Nephron progenitor cell (in vitro differentiated cells): ENCODE measurements at places on chromosomes 11 and 22.
A peak's percentile ranks its signal among the peaks of the same experiment; 100 is the strongest.

DNA sequence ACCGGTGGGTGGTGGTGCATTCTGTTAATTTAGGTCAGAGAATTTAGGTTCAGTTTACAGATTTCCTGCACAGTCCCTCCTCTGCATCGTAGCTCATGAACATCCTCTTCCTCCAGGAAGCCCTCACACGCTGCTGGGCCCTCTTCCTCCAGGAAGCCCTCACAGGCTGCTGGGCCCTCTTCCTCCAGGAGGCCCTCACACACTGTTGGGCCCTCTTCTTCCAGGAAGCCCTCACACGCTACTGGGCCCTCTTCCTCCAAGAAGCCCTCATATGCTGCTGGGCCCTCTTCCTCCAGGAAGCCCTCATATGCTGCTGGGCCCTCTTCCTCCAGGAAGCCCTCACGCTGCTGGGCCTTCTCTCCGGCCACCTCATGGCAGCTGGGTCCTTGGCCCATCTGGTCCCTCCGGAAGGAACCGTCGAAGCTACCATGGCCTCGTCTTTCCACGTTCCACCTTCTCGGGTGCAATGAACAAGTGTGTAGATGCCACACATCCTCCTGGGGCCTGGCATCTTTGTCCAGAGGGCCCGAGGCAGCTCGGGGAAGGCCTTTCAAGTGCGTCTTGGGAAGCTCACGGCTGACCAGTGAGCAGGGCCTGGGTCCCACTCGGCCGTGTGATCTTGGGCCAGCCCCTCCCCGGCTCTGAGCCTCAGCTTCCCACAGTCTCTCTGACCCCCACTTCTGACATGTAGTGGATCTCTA lies 58.9 kb upstream of the PPARA start:
- H3K36me3 ChIP-seq = no peaks in the 10 kb centered on the region
- H3K4me1 ChIP-seq = peaks cover 29% of the 10 kb centered on the region
- no peaks in the 10 kb centered on the region for H3K27me3 ChIP-seq
- no peak for DNase-seq

GRCh38 chr11:91136631-91137030 lies 913.8 kb upstream of the CHORDC1 start:
- H3K4me1 ChIP-seq = no peaks in the 10 kb centered on the region
- H3K4me3 ChIP-seq = no peak overlapping the region
- H3K27ac ChIP-seq = no peak overlapping the region
- H3K27me3 ChIP-seq = no peaks in the 10 kb centered on the region
- H3K36me3 ChIP-seq = no peaks in the 10 kb centered on the region

DNA sequence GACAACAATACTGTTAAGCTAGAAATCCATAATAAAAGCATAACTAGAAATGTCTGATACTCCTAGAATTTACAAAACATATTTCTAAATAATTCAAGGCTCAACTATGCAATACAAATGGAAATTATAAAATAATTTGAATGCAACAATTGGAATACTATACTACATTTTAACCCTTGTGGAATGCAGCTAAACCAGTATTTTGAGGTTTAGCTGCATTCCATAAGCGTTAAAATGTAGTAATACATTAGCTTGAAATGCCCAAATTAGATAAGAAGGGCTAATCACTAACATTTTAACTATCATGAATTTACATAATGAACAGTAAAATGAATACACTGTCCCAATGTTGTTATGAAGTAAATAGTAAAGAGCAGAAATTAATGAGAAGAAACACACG lies 617.2 kb upstream of the CHORDC1 start:
- no peak overlapping the region for H3K4me3 ChIP-seq
- no peaks in the 10 kb centered on the region for H3K36me3 ChIP-seq
- peaks cover 3% of the 10 kb centered on the region for H3K27me3 ChIP-seq
- no peak for DNase-seq

DNA sequence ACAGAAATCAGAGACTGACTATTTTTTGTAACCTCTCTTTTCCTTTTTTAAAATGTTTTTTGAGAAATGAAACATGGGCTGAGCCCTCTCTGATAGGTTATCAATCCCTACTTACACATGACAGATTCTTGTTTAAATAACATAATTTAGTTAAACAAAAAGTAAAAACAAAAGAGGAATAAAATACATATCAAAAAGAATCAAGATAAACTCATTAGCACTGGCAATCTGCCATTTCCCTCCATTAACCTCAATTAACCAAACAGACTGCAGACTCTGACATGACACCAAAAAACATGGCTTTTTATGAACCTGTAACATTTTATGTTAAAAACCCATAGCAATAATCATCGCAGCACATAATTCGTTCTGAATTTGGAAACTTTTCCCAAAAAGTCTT lies 284.4 kb upstream of the MTNR1B start:
- peaks cover 4% of the 10 kb centered on the region for H3K27me3 ChIP-seq
- no peak overlapping the region for H3K4me3 ChIP-seq
- H3K4me1 ChIP-seq = peaks cover 14% of the 10 kb centered on the region
- H3K27ac ChIP-seq = no peak overlapping the region

DNA sequence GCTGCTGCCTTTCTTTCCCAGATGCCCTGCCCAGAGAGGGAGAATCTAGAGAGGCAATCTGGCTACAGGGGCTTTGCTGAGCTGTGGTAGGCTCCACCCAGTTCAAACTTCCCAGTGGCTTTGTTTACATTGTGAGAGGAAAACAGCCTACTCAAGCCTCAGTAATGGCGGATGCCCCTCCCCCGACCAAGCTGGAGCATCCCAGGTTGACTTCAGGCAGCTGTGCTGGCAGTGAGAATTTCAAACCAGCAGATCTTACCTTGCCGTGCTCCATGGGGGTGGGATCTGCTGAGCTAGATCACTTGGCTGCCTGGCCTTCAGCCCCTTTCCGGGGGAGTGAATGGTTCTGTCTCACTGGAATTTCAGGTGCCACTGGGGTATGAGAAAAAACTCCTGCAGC lies 12.2 kb downstream of the BDNF start:
- H3K4me3 ChIP-seq = no peak overlapping the region
- peaks cover 10% of the 10 kb centered on the region for H3K4me1 ChIP-seq
- no peak overlapping the region for H3K27ac ChIP-seq
- no peaks in the 10 kb centered on the region for H3K27me3 ChIP-seq

GRCh38 chr22:36977401-36977861 lies 41.8 kb downstream of the TST start:
- no peaks in the 10 kb centered on the region for H3K36me3 ChIP-seq
- no peak overlapping the region for H3K27ac ChIP-seq
- H3K4me1 ChIP-seq = peaks cover 29% of the 10 kb centered on the region
- H3K27me3 ChIP-seq = peaks cover 39% of the 10 kb centered on the region
- peak overlapping the region; percentile 82 for H3K4me3 ChIP-seq

DNA sequence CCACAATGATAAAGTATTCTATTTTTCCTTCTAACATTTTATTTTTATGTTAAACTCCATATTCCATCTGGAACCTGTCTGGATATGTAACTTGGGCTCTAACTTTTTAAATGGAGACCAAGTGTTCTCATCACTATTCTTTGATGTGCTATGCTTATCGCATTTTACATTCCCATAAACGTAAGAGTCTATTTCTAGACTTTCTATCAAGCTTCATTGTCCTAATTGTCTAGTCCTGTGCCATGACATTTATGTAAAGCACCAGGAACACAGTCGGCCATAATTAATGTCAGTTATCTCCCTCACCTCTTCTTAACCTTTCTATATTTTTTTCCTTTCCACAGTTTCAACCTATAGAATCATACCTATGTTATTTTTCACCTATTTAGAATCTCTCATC lies 113.9 kb upstream of the TEAD1 start:
- H3K27me3 ChIP-seq = peaks cover 4% of the 10 kb centered on the region
- H3K4me3 ChIP-seq = no peak overlapping the region
- H3K4me1 ChIP-seq = peaks cover 9% of the 10 kb centered on the region
- H3K36me3 ChIP-seq = no peaks in the 10 kb centered on the region

- DNase-seq = no peak
- peaks cover 77% of the 10 kb centered on the region for H3K36me3 ChIP-seq
- H3K27me3 ChIP-seq = no peaks in the 10 kb centered on the region
- no peaks in the 10 kb centered on the region for H3K4me1 ChIP-seq
- H3K4me3 ChIP-seq = no peak overlapping the region
These were observed 148.1 kb upstream of the NARS2 start for GRCh38 chr11:78722786-78723185.

GRCh38 chr11:45624095-45624494 lies 41.3 kb downstream of the CHST1 start:
- H3K27me3 ChIP-seq = peaks cover 42% of the 10 kb centered on the region
- no peaks in the 10 kb centered on the region for H3K4me1 ChIP-seq
- no peak for DNase-seq
- H3K27ac ChIP-seq = no peak overlapping the region
- no peaks in the 10 kb centered on the region for H3K36me3 ChIP-seq

- no peak overlapping the region for H3K27ac ChIP-seq
- no peak for DNase-seq
- no peaks in the 10 kb centered on the region for H3K36me3 ChIP-seq
These were observed 37.7 kb downstream of the OR5P2 start for GRCh38 chr11:7759010-7759409.

DNA sequence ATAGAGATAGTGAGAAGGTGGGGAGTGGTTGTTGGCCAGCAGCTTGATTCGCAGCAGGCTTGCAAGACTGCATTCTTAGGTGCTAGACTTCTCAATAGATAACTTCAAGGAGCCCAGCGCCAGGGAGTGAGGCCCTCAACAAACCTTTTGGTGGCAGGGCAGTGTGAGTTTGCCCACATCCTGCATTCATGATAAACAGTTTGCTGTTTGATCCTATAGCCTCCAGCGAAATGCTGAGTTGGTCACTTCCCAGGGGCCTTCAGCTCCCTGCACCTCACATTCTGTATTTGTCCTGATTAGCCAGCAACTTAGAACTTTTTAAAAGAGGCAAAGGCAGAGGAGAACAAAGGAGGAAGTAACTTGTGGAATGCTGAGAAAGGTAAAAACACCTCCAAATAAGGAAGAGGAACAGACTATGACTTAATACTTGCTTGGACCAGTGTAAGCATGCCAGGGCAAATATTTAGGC lies 25.1 kb downstream of the OR10A6 start:
- no peak for DNase-seq
- H3K27me3 ChIP-seq = peaks cover 4% of the 10 kb centered on the region
- no peaks in the 10 kb centered on the region for H3K36me3 ChIP-seq
- peak overlapping the region; percentile 26 for H3K4me3 ChIP-seq

DNA sequence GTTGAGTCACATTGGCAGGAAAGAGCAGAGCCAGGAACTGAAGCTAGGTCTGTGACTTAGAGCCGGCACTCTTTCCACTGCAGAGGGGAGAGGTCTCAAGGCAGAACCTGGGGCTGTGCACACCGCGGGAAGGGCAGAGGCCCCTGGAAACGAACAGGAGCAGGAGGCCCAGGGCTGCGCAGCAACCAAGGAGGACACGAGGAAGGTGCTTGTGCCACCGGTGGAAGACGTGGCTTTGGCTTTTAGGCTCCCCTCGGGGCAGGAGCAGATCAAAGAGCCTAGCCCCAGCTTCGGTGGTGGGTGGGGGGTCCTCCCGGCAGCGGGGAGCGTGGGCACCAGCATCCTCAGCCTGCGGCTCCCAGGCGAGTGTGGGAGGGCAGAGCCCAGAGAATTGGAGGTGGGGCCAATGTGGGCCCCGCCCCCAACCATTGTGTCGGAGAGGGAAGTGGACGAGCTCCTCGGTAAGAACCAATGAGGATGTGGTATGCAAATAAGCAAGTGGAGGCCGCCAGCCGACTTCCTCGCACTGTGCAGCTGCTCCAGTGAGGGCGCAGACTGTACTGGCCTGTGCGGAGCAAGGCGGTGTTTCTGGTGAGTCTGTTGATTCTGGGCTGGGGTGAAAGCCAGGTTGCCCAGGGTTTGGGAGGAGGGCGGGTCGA lies at the start of gene CCDC116:
TSS of gene CCDC116 (plus strand) at position 524 of the 659 bp plus-strand sequence. CDS start 422 bp downstream, outside the sequence.
- H3K27me3 ChIP-seq = peaks cover 3% of the 10 kb centered on the region
- H3K4me3 ChIP-seq = no peak within 1 kb of the TSS
- H3K36me3 ChIP-seq = peaks cover 9% of the 10 kb centered on the region
- DNase-seq = peak; percentile 54
- peaks cover 9% of the 10 kb centered on the region for H3K4me1 ChIP-seq
